Kidney (tissue), 22 donors: ENCODE measurements at places on chromosomes 1 and 21. TPM values are rescaled to one million over a fixed set of nuclear protein-coding genes. Genes with fewer than 3 reads are reported as not detected.

Gene C1orf105
- polyA plus RNA-seq = not detected

Gene SPATA21
- not detected for polyA plus RNA-seq

Gene PLPPR4
- polyA plus RNA-seq = 0.45 TPM

Gene PTCH2
- polyA plus RNA-seq = 0.24 TPM

Gene ZCCHC17
- polyA plus RNA-seq = 42.0 TPM

Gene DIO1
- 40.6 TPM for polyA plus RNA-seq

Gene OPTC
- polyA plus RNA-seq = not detected

Gene PTGER3
- polyA plus RNA-seq = 102 TPM

Gene NCDN
- 14.3 TPM for polyA plus RNA-seq

Gene LRRC7
- 0.37 TPM for polyA plus RNA-seq

Gene S1PR1
- 14.2 TPM for polyA plus RNA-seq

Gene TSACC
- polyA plus RNA-seq = 1.1 TPM

Gene LCE1D
- not detected for polyA plus RNA-seq

Gene C2CD4D
- 0.43 TPM for polyA plus RNA-seq

Gene EFNA1
- polyA plus RNA-seq = 61.1 TPM

Gene YBX1
- polyA plus RNA-seq = 418 TPM

Gene ACTL8
- polyA plus RNA-seq = not detected

Gene FAM151A
- 237 TPM for polyA plus RNA-seq

Gene NBPF6
- polyA plus RNA-seq = not detected

Gene HSD3B1
- not detected for polyA plus RNA-seq

Gene B3GALT5
- 0.24 TPM for polyA plus RNA-seq

Gene SMPDL3B
- 5.9 TPM for polyA plus RNA-seq

Gene OR2L3
- not detected for polyA plus RNA-seq

Gene UMODL1
- polyA plus RNA-seq = 0.39 TPM

Gene OTUD3
- 2.5 TPM for polyA plus RNA-seq

Gene UBE2U
- polyA plus RNA-seq = not detected

Gene SPRR1A
- not detected for polyA plus RNA-seq

Gene HES4
- 15.8 TPM for polyA plus RNA-seq

Gene AZIN2
- 7.5 TPM for polyA plus RNA-seq

Gene TRIM45
- polyA plus RNA-seq = 4.5 TPM

Gene KRTAP24-1
- polyA plus RNA-seq = not detected

Gene NR5A2
- 0.13 TPM for polyA plus RNA-seq

Gene IGSF9
- polyA plus RNA-seq = 1.3 TPM

Gene ATP1A2
- 5.5 TPM for polyA plus RNA-seq

Gene HAO2
- polyA plus RNA-seq = 183 TPM

Gene TFF2
- not detected for polyA plus RNA-seq

Gene GNAT2
- polyA plus RNA-seq = not detected

Gene IRF6
- polyA plus RNA-seq = 24.0 TPM

Gene ASCL5
- polyA plus RNA-seq = not detected

Gene A3GALT2
- not detected for polyA plus RNA-seq

Gene OR6K2
- not detected for polyA plus RNA-seq

Gene SPTA1
- polyA plus RNA-seq = not detected

Gene KCNAB2
- polyA plus RNA-seq = 19.6 TPM

Gene TRPM2
- polyA plus RNA-seq = 2.0 TPM

Gene SLC26A9
- polyA plus RNA-seq = 5.9 TPM

Gene TTC22
- polyA plus RNA-seq = 9.6 TPM

Gene DDI2
- polyA plus RNA-seq = 4.0 TPM

Gene SLC6A17
- polyA plus RNA-seq = 1.7 TPM

Gene ZFP69
- polyA plus RNA-seq = 2.7 TPM

Gene DMRTA2
- polyA plus RNA-seq = not detected

Gene FNDC5
- polyA plus RNA-seq = 4.2 TPM

Gene MAP3K21
- polyA plus RNA-seq = 7.4 TPM

Gene EPB41
- 9.9 TPM for polyA plus RNA-seq

Gene NEXN
- 6.5 TPM for polyA plus RNA-seq

Gene GCSAML
- not detected for polyA plus RNA-seq

Gene MROH9
- polyA plus RNA-seq = not detected

Gene ADGRL4
- 16.8 TPM for polyA plus RNA-seq

Gene ARV1
- polyA plus RNA-seq = 38.5 TPM
